ENCODE measurements at places on chromosomes 2 and 18.

- DNase-seq, result no peak
Measured at GRCh38 chr18:66534110-66534509, 69.8 kb downstream of the CDH19 start.

- DNase-seq, result no peak
Measured at GRCh38 chr2:176174382-176174823, 14.1 kb upstream of the HOXD1 start.

DNA sequence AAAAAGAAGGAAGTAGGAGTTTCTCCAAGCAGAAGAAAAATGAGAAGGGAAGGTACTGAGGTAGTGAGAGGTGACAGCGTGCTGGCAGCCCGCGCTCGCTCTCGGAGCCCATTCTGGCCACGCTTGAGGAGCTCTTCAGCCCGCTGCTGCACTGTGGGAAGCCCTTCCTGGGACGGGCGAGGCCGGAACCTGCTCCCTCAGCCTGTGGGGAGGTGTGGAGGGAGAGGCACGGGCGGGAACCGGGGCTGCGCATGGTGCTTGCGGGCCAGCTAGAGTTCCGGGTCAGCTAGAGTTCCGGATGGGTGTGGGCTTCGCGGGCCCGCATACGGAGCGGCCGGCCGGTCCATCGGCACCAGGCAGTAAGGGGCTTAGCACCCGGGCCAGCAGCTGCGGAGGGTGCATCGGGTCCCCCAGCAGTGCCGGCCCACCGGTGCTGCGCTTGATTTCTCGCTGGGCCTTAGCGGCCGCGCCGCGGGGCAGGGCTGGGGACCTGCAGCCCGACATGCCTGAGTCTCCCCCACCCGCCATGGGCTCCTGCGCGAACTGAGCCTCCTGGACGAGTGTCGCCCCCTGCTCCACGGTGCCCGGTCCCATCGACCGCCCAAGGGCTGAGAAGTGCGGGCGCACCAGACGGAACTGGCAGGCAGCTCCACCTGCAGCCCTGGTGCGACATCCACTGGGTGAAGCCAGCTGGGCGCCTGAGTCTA is 11.1 kb upstream of the CYS1 start:
- no peak for DNase-seq

DNA sequence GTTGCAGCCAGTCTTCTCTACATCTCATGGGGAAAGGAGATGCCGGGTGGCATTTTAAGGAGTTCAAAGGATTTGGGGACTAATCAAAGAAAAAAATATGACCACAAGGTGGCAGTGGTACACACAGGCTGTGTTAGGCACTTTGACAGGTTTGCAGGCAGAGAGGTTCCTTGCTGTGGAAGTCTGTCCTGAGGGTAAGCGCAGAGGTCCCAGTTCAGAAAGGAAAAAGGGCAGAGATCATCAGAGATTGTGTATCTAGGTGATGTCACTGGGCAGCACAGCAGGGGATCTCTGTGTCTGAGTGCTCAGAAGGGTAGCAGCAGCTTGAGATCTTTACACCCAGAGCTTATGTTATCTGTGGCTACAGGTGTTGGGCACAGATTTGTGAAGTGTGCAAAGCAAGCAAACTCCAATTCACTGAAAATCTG is 231.4 kb downstream of the LRRTM1 start:
- peak; percentile 50 for DNase-seq

GRCh38 chr2:120272763-120273481 is 20.3 kb downstream of the RALB start:
- no peak for DNase-seq

DNA sequence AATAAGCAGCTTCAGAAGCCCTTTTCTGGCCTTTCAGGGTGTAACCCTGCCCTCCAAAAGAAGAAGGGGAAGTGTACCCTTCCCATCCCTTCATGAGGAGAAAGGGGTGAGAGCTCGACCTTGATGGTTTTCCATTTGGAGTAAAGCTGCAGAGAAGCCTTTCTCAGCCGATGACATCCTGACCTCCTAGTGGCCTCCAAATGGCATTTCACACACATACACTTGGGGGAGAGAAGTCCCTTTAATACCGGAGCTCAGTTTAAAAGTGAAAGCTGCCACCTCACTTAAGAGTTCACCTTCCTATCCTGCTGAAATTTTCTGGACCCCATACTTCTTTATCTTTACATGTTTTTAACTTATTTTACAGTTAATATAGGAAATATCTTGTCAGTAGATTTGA is 716.7 kb downstream of the DCDC2C start:
- DNase-seq, result no peak

GRCh38 chr2:172248785-172249187 is 146.1 kb upstream of the DLX2 start:
- peak; percentile 99 for DNase-seq

DNA sequence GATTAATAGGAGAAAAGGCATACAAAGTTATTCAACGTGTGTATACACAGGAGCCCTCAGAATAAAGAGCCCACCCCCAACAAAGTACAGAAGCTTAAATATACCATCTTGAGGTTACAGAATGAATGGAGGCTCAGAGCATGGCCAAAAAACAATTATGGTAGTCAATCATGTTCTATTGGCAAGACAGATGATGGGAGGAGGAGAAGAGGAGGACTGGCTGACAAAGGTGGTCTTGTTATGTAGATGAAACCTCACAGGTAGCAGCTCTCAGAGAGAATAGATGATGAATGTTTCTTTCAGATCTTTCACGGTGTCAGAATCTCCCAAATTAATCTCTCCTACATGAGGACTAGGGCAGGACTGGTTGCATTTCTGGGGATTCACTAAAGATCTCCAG is 66.0 kb downstream of the ARL4C start:
- DNase-seq, result no peak

DNA sequence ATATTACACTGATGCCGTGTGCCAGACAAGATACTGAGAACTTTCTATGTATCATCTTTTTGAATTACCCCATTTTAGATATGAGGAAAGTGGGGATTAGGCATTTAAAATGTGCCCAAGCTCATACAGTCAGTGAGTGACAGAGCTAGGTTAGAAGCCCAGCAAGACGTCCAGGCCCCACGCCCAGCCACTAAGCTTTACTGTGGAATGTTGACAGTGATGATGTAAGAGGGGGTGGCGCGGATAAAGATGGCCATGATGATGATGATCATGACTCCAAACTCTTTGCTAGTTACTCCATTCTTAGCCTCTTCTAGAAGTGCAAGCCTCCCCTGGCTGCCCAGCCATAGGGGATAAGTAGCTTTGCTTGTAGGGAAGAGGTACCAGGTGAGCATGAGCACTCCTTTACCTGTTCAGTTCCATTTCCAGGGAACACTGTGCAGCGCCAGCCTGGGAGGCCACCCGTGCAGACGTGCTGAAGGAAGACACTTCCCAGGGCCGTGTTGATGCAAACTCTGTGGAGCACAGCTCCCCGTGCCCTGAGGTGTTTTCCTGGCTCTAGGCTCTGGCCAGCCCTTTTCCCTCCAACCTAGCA is 65.5 kb downstream of the BCL2L11 start:
- no peak for DNase-seq

GRCh38 chr2:230873661-230874401 is 9.1 kb downstream of the ITM2C start:
- DNase-seq, result no peak

- DNase-seq, result peak; percentile 97
Measured at GRCh38 chr2:72827966-72828646, 2.3 kb upstream of the EXOC6B start.

DNA sequence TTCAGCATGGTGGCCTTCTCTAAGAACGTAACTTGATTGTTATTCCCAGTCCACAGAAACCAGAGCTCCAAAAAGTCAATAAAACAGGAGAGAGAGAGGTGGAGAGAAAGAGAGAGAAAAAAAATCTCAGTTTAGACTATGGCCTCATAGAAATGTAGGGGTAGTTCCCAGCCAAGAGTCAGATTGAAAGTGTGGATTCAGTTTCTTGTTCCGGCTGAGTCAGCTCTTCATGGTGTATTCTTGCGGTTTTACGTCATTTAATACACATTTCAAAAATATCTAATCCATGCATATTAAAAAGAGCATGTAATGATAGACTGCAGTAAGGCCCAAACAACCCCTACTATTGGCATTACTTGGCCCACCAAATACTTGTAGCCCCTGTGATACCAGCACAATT is 303.9 kb downstream of the ETAA1 start:
- DNase-seq, result peak; percentile 83

DNA sequence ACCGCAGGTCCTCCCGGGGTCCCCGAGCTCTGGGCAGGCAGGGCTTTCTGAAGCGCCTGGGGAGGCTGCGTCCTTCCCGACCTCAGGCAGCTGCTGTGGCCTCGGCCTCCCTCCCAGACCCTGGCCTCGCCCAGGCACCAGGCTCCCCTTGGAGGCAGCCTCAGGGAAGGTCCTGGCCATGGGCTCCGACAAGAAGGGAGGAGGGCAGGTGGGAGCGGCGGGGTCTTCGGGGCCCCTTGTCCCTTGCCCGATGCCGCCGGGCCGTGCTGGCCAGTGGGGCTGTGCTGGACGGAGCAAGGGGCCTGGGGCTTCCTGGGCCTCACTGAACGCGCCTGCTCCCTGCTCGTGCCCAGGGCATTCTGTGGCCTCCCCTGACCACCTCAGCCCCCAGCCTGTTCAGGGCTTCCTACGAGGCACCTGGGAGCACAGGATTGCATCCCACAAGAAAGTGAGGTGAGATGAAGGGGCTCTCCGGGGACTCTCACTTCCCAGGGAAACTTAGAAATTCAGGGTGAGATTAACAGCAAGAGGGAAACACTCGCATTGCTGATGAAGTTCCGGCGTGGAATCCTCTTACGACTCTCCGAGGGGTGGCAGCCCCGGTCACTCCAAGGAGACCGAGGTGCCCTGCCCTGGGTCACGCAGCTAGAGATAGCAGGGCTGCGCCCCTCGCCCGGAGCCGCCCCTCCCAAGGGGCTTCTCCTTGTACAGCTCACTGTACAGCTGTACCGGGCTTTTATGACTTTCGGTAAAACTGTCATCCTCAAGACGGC is 778 bp downstream of the MFSD2B start:
- DNase-seq, result no peak

DNA sequence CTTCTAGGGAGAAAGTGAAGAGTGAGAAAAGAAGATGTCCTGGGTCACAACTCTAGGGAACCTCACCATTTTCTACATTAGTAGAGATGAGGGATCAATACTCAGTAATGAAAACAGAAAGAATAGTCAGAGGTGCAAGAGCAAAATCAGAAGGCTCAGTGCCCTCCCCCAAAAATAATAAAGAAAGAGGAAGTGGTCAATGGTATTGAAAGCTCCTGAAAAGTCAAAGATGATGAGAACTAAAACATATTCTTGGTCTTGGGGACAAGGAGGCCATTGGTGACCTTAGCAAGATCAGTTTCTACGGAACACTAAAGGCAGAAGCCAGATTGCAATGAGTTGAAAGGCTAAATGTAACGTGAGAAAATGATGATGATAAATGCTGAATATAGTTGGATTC is 24.5 kb upstream of the MYO1B start:
- no peak for DNase-seq

- no peak for DNase-seq
Measured at GRCh38 chr2:38751596-38752410, 642 bp upstream of the SRSF7 start.

- peak; percentile 71 for DNase-seq
Measured at GRCh38 chr2:186129767-186130581, 356.1 kb upstream of the ZC3H15 start.

- no peak for DNase-seq
Measured at GRCh38 chr2:6224267-6224666, 532.1 kb downstream of the SOX11 start.

GRCh38 chr2:120892967-120893667 is 157.4 kb downstream of the GLI2 start:
- DNase-seq, result no peak

GRCh38 chr2:220785178-220785577 is 786.9 kb downstream of the EPHA4 start:
- peak; percentile 92 for DNase-seq

- peak; percentile 63 for DNase-seq
Measured at GRCh38 chr2:160109939-160110673, 47.7 kb upstream of the PLA2R1 start.

DNA sequence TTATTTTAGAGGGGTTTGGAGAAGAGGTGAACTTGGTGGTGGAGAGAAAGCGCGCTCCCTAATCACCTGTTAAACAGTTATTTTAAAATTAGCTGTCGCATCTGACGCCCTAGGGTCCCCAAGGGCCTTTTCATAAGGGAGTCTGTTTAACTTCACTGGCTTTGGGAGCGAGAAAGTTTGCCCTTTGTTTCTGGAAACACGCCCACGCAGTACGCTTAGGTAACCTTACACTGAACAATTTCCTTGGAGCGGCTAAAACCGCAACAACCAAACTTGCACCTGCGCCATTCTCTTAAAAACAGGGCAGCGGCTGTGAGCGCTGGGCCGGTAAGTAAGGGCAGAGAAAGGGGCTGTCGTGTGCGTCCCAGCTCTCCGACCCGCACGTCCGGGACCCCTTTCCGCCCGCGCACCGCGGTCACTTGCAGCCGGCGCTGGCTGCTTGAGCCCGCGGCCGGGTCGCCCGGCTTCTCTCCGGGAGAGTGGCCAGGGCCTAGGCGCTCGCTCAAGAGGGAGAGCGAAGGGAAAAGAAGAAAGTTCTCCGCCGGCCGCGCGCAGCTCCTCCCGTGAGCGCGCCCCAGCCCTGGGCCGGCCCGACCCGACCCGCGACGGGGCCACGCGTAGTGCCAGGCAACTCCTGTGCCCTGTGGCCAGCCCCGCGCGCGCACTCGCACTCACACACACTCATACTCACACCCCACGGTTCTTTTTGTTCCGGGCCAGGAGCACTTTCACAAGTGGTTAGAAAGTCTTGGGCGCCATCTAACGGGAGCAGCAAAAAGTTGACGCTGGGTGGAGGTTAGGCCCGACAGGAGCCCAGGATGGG is 19.2 kb downstream of the POU3F3 start:
- DNase-seq, result peak; percentile 59

- no peak for DNase-seq
Measured at GRCh38 chr18:59593291-59593717, 103.9 kb downstream of the CCBE1 start.

DNA sequence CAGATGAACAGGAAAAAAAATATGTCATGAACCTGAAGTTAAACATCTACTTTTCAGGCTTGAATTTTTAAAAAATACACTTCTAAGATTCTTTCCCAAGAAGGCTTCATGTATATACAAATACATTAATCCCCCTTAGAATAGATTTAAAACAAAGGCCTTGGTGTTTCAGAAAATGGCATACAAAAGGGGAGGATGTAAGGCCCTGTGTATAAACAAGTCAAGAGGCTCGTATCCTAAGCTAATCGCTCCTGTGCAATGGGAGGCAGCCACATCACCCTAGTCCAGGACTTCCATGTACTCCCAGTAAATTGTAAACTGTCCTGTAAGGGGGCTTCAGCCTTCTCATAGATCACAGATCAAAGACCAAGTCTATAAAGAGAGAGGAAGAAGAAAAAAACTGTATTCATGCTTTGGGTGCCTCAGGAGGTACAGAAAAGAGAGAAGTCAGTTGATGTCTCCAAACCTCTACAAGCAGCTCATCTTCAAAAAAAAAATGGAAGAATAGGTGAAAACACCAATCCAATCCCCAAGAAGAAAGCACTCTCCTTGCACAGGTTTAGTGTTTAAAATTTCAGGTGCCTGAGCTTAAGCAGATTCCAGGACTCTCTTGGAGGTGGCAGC is 53.9 kb downstream of the ANKRD44 start:
- no peak for DNase-seq

DNA sequence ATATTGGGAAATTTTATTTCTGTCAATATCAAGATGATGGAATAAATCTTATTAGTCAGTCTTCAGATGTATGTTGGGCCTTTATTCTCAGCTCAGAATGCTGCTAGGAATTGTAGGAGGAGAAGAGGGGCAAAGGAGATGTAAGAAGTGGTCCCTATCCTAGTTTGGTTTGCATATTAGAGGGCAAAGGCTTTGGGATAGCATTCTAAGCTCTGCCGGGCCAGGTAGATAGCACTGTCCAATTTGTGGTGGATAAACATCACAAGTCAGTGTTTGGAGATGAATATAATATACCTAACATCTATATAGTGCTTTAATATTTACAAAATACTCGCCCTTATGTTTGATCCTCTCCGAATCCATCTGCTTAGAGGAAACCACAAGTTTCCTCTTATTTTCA is 149.2 kb downstream of the GULP1 start:
- DNase-seq, result no peak
